ENCODE measurements at places on chromosomes 12 and 14.
A peak's percentile ranks its signal among the peaks of the same experiment; 100 is the strongest.

GRCh38 chr14:31419179-31419966 is 977 bp downstream of the HEATR5A start:
- DNase-seq: no peak

DNA sequence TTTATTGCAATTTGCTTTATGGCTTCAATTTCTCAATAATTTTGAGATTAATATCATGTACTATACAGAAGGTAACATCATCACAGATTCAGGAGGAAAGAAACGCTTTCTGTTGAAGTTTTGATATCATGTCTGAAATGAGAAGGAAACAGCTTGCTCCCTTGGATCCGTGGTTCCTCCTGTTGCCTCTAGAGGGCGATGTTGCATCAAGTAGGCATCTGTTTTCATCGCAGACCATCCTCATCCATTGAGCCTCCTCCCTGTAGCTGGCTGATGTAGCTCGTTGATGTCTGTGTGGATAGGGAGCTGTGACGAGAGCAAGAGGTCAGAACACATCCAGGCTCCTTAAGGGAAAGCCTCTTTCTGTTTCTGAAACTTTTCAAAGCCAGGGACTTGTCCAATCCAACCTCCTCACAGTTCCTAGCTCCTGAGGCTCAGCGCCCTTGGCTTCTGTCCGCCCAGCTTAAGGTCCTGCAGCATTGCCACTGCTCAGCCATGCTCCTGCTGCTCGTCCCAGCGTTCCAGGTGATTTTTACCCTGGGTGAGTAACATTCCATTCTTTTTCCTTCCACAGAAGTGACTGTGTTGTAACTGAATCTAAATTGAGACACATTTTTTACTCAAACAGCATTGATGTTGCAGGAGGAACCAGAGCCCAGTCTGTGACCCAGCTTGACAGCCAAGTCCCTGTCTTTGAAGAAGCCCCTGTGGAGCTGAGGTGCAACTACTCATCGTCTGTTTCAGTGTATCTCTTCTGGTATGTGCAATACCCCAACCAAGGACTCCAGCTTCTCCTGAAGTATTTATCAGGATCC is 304.8 kb upstream of the OR4E1 start:
- no peak for DNase-seq

DNA sequence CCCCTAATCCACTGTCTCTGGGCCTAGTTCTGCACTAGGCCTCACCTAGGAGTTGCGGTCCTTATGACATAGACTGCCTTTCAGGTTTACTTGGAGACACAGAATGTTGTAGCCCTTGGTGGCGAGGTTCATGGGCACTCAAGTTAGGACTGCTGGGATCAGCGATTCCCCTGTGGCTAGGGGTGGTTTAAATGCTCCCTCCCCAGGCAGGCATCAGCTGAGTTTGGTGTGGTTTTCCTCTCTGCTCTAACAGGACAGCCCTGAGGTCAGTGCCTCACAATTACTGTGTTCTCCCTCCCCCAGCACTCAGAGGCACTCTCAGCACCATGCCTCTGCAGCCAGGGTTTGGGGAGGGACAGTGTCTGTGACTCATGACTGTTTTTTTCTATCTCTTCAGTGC is 22.2 kb upstream of the RDH16 start:
- DNase-seq: no peak

DNA sequence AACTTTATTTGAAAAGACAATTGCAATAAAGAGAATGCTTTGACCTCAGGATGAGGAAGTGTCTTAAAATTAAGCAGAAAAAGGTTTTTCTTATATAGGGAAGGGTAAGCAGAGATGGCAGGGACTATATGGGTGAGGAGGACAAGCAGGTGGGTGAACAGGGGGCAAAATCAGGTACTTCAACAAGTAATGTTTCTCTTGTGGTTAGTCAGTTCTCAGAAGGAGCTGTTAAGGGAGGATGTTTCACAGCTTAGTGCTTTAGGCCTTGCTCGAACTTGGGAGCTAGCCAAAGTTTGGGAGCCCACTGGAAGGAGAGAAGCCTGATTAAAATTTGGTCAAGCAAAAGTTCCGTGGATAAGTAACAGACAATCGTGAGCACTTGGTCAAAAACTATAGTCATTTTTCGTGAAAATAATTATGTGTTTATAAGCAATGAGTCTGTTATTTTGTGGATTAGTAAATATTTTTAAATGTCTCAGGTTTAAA is 364.2 kb upstream of the TMPO start:
- DNase-seq: no peak

- DNase-seq: no peak
These were observed 138.3 kb downstream of the ST8SIA1 start for GRCh38 chr12:22196236-22196635.

DNA sequence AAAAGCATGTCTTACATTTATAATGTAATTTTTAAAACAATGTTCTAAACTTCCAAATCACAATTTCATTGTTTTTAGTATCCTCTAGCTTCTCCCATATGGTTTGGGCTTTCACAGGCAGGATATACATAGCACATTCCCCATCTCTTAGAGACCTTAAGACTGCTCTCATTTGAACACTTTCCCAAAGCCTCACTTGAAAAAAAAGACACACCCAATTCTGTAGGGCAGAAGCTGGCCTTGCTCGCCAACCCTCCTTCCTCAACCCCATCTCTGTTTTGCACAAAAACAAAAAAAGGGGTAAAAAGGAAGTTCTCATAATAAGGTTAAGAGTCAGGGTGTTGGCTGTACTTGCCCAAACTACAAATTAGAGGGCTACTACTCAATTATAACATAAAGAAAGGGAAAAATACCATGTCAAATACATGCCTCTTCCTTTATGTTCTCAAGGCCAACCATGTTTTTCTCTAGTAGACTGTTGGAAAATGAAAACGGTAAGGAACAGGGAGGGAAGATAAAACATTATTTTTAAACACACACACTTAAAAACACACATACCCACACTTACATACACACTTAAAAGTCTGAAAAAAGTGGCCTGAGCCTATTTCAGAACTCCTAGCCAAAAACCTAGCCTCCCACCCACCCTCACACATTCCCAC is 9.9 kb upstream of the KANSL2 start:
- DNase-seq: no peak

DNA sequence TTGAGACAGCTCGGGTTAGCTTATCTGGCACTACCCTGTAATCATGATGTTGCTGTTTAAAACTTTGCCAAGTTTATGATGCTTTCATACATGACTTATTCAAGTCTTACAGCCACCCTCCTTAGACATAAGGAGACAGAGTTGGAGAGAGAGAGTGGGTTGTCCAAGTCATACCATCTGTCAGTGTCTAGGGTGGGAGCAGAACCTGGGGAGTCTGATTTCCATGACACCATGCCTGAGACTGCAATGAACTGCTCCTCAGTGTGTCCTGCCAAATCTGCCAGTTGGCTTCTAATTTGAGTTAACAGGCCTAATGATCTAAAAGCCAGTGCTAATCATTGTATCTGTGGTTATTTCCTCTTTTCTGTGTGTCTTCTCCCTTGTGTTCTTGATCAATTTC is 43.7 kb upstream of the PHC1 start:
- DNase-seq: no peak

DNA sequence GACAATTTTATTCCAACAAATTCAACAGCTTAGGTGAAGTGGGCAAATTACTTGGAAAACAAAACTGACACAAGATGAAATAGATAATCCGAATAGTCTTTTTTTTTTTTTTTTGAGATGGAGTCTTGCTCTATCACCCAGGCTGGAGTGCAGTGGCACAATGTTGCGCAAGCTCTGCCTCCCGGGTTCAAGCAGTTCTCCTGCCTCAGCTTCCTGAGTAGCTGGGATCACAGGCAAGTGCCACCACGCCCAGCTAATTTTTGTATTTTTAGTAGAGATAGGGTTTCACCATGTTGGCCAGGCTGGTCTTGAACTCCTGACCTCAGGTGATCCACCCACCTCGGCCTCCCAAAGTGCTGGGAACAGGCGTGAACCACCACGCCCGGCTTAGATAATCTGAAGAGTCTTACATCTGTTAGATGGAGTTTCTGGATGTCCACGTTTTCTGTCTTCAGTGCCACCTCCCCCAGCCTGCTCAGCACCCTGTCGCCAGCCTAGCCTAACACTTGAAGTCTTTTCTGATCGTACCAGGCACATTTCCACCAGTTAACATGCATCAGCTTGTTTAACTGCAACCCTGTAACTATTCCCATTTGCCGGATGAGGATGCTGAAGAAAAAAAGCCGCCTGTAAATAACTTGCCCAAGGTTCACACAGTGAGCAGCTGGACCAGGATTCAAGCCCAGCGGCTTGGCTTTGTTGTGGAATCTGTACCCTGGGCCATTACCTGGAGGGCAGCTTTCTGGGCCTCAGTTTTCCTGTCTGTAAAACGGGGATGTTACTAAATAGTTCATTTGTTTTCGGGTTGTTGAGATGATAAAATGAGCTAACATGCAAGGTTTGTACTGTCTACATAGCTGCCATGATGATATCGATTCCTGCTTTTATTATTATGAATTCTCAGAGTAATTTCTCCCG is 26.4 kb downstream of the FBRSL1 start:
- DNase-seq: no peak

DNA sequence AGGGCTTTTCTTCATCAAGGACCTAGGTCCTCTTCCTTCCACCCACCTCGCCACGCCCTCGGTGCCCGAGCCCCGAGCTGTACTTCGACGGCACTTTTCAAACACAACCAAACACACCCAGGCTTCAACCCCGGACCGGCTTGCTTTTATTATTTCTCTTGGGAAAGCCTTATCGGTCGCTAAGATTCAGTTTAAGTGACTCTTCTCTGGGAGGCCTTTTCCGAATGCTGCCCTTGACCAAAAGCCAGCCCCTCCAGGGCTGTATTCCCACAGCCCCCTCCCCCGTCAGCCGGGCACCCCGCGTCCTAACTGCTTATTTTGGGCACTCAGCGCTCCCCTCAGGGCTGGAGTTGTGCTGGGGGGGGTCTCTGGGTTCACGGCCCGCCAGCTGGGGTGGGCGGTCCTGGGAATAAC is 644 bp upstream of the PPP4R4 start:
- DNase-seq: no peak

GRCh38 chr12:55743406-55744339 is 751 bp downstream of the GDF11 start:
- peak; percentile 20 for DNase-seq

- DNase-seq: no peak
These were observed 123.6 kb downstream of the TSPAN9 start for GRCh38 chr12:3200814-3201233.

DNA sequence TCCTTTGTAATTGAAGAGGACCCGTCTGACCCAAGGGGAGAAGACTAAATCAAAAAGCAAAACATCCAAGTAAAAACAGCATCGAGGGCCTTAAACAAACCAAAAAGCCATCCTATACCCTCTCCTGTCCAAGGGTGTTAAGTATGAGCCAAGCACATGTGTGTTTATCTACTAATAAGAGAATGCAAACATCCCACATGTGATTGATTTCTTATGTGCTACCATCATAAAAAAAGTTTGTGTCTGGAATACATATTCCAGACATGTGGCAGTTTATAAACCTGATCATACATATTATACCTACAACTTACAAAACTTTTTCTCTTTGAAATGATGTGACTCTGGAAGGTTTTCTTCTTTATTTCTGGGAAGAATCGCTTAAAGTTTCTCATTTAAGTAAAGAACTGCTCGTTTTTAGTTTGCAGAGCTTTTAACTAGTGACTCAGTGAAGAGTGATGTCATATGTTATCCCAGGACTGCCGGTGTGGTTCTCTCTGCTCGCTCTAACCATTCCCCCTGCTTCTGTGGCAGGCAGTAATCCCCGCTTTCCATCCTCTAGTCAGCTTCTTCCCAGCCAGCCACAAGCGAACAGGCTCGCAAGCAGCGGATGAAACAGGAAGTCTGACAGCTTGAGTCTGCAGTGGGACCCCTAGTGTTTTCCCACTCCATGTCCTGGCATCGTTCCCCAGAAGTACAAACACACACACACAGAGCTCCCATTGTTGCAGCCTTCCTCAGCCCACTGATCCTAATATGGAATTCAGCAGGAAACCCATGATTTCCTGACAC is 431 bp upstream of the RHOJ start:
- DNase-seq: peak; percentile 98

- no peak for DNase-seq
These were observed 42.4 kb upstream of the RAD51AP1 start for GRCh38 chr12:4496145-4496838.

DNA sequence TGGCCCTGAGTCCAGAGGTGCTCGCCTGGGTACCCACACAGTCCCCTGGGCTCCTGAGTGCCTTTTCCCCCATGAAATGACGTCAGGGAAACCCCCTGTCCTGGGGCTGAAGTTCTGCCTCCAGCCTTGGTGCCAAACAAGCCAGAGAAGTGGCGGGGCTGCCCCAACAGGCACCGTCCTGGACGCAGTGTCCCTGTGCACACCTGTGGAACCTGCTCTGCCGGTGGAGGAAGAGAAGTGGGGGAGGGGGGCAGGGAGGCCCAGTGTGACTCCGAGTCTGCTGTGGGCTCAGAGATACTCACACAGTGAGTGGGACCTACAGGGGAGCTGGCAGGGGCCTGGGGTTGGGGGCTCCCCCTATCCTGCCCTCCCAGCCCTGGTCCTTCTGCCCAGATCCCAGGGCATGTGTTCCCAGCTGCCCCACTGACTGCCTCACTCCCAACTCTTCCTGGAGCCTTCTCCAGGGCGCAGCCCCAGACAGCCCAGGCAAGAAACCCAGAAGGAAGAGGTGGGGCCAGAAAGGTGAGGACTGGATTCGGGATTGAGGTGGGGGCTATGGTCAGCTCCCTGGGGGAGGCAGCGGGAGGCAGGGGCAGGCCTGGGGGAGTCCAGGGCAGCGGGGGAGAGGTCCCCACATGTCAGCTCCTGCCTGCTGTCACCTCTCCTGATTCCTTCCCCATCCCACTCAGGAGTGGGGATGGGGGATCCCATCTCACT is 24.7 kb downstream of the CCDC85C start:
- no peak for DNase-seq

DNA sequence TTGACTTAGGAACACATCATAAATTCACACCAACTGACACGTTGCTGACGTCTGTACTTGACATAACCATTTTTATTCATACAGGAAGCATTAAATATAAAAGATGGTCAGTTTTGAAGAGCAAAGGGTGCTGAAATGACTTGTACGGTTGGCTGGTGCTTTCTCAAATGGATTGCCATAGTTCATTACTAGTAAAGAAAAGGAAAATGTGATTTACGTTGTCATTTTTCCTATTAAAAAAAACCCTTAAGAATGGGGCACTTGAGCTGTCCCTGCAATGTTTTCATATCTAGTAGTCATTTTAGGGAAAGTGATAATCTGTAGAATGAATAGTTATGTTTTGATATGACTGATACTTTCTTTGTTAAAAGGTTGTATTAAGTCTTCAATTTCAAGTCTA is 22.5 kb upstream of the MANSC4 start:
- no peak for DNase-seq

- no peak for DNase-seq
These were observed 25.5 kb downstream of the CEP83 start for GRCh38 chr12:94434171-94434570.

- no peak for DNase-seq
These were observed 22.6 kb downstream of the CBX5 start for GRCh38 chr12:54257332-54257731.

- no peak for DNase-seq
These were observed 13.4 kb downstream of the AKAP5 start for GRCh38 chr14:64478634-64479250.

All from fibroblast of skin of left quadriceps (primary cell).